NCI-H2029 treated with DMSO at 0.1 percent for 48 hours (cell line): ENCODE measurements at places on chromosomes 7 and 10.

DNA sequence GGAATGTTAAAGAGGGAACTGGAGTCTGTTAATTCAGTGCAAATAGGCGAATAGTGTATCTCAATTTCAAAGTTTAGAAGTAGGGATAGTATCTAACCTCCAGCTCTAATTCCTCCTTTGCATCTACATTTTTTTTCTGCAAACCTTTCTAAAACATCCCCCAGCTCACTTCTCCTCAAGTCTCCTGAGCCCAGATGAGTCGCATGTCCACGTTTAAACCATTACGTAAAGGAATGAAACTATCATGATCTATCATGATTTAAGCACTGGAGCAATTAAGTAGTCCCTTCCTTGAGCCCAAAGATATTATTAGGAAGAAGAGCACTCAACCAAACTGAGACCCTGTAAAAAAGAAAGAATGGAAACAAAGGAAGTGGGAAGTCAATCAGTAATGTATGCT lies 29.9 kb downstream of the GPR22 start:
- no peak for DNase-seq

GRCh38 chr7:130127821-130128317 lies 57.5 kb downstream of the KLHDC10 start:
- DNase-seq, result no peak

GRCh38 chr7:93150200-93150835 lies 2.1 kb upstream of the SAMD9L start:
- DNase-seq, result no peak

GRCh38 chr7:18004372-18004771 lies 23.3 kb downstream of the PRPS1L1 start:
- DNase-seq, result no peak

DNA sequence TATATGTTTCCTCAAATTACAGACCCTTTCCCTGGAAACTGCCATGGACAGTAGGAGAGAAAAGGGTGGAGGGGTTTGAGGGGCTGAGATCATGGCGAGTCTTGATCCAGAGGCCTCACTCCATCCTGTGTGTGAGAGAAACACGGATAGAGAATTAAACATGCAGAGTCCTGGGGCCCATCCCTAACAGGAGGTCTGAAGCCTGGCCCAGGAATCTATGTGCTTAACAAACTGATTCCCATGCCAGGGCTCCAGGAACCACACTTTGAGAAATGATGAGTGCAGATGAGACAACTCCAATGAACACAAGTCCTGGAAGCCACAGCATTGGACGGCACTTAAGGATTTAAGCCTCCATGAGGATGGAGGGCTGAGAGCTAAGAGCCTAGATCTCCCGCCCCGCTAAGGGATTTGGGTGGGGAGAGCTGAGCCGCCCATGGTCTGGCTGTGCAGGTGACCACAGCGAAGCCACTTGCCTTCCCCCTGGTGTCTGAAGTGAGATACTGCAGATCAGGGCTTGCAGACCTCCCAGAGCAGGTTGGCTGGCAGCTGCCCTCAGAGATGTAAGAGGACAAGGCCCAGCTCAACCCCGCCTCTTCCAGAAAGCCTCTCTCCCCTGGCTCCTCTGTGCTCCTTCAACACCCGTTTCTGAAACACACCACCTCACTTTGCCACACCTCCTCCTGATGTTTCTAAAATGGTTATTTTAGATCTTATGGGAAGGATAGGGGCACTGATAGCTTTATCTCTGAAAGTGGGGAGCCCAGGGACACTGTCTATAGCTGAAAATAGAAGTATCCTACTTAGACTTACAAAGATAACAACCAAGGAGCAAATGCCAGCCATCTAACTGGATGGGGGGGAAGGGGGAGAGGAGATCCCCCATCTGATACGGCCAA lies 24.8 kb upstream of the EIF5AL1 start:
- no peak for DNase-seq
